ENCODE measurements at places on chromosomes 3 and 15. TPM values are rescaled to one million over a fixed set of nuclear protein-coding genes. Genes with fewer than 3 reads are reported as not detected.

- no peak for DNase-seq
Observed at GRCh38 chr3:49389297-49389696, 22.5 kb downstream of the RHOA start.

- no peak for DNase-seq
Observed at GRCh38 chr3:185724761-185725160, 100.1 kb downstream of the IGF2BP2 start.

Gene PIF1
- 23.6 TPM for total RNA-seq

GRCh38 chr3:191680989-191681597 lies 220.1 kb downstream of the PYDC2 start:
- no peak for DNase-seq

DNA sequence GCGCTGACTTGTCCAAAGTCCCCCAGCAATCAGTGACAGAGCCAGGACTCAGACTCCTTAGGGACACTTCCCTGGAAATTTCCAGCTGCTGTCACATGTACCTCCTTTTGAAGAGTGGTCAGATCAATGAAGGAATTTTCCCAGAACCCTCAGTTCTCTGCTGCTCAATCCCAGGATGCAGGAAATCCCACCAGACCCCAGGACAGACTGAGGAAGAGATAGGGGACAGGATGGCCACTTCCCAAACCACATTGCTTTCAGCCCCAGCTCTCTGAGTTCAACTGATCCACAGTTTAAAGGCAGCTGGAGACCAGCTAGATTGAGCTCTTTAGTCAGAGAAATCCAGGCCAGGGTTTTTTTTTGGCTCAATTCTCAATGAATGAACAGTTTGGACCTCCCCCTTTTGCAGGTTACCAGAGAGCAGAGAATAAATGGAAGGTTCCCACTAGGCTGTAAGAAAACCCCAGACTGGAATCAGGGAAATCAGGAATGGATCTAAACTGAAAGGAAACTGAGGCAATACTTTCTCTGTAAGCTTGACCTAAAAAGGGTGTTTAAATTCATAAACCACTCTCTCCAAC lies 1.5 kb downstream of the CYP1A1 start:
- DNase-seq = no peak

Gene ALPK3
- total RNA-seq = 0.12 TPM

GRCh38 chr15:100972975-100973350 lies 53.8 kb downstream of the LRRK1 start:
- DNase-seq = no peak

Gene TM4SF18
- total RNA-seq = not detected

GRCh38 chr3:123405936-123406510 lies 42.9 kb downstream of the ADCY5 start:
- no peak for DNase-seq

Gene FBXW12
- total RNA-seq = not detected

Gene BUB1B
- total RNA-seq = 96.1 TPM

DNA sequence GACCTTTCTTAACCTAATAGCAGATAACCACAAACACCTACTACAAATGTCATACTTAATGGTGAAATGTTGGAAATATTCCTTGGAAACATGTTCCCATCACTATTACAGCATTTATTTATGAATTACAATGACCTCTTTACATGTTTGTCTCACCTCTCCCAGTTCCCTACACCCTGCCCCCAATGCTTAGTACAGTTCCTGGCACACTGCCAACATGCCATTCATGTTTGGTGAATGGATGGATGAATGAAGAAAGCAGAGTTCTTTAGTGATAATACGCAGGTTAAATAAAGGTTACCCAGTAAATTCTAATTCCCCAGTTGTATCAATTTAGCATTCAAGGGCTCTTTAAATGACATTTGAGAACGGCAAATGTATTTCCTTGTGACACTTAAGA lies 259.9 kb upstream of the ATP11B start:
- DNase-seq = no peak

GRCh38 chr15:50996641-50997040 lies 88.2 kb downstream of the AP4E1 start:
- DNase-seq = no peak

GRCh38 chr3:42031808-42032480 lies 59.2 kb upstream of the TRAK1 start:
- no peak for DNase-seq

Gene ARGFX
- total RNA-seq = not detected

DNA sequence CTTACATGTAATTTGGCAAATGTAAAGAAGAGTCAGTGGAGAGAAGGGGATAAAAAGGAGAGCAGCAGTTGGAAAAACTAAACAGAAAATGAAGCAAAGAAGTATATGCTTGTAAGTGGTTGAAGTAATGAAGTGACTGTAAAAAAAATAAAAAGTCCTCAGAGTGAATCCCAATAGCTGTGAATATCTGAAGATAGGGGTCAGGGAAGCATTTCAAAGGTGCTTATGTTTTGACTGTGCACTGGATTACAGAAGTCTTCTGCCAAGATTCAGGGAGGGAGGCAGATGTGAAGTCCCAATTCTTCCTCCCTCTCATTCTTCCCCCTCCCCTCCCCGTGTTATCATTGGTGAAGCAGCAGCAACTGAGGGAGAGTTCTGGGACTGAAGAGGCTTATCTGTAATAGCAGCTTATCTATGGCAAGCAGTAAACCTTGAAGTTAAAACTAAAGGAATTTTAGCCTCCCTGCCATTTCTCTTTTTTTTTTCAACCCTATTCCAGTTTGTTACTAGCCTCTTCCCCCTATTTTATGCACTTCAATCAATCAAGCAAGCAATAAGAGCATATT lies 597.9 kb downstream of the IGSF11 start:
- DNase-seq = no peak

DNA sequence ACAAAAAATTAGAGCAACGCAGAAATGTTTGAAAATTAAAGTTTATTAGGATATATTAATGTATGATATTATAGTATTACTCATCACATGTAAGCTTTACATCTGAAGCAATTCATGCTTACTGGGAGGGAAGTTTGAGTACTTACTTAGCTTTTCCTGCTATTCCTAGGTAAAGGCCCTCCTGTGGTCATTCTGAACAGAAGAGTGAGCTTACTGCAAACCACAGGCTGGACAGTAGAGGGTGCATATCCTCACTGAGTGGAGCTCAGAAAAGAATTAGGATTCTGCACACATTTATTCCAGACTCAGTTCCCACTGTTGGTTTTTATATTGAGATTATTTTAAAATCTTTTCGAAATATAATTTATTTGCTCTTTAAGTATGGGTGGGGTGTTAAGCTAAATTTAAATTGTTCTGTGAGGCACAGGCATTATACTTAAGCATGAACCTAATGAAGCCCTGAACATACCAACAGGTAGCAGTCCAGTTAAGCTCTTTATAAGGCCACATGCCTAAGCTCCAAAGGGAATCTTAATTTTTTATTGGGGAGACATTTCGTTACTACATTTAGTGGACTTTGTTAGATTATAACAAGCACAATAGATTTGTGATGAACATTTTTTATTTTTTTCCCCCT lies 10.2 kb downstream of the MRPS22 start:
- DNase-seq = no peak

Gene FAM43A
- total RNA-seq = 8.5 TPM

DNA sequence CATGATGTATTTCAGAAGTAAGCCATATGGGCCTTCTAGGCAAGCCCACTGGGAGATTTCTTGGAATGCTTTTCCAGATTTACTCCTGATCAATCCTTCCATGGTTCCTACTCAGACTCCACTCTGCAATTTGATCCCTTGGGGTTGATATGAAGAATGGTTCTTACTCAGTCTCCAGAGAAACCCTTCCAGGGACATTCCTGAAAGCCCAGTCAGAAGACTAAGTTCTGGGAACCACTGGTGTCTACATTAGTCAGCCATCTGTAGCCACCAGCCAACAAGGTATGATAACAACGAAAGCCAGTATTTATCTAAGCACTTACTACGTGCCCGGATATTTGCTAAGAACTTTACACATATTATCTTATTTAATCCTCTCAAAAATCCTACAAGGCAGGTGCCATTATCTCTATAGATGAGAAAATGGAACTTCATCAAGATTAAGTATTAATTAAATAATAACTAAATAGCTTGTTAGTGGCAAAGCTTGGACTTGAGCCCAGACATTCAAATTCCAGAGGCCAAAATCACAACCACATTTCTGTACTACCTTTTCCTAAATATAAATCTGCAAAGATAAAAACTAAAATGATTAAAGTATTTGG lies 32.7 kb downstream of the ZNF385D start:
- no peak for DNase-seq

- no peak for DNase-seq
Observed at GRCh38 chr3:117355566-117355965, 646.0 kb downstream of the TUSC7 start.

GRCh38 chr3:123698813-123699212 lies 114.0 kb upstream of the HACD2 start:
- no peak for DNase-seq

Gene TRMT10C
- 43.2 TPM for total RNA-seq

Gene AQP9
- 0.26 TPM for total RNA-seq

- DNase-seq = no peak
Observed at GRCh38 chr3:129493206-129493605, 35.2 kb upstream of the RHO start.

Gene SLC9A9
- 1.3 TPM for total RNA-seq

Gene OR5K2
- total RNA-seq = not detected

GRCh38 chr3:182629521-182629920 lies 163.8 kb upstream of the ATP11B start:
- DNase-seq = no peak

DNA sequence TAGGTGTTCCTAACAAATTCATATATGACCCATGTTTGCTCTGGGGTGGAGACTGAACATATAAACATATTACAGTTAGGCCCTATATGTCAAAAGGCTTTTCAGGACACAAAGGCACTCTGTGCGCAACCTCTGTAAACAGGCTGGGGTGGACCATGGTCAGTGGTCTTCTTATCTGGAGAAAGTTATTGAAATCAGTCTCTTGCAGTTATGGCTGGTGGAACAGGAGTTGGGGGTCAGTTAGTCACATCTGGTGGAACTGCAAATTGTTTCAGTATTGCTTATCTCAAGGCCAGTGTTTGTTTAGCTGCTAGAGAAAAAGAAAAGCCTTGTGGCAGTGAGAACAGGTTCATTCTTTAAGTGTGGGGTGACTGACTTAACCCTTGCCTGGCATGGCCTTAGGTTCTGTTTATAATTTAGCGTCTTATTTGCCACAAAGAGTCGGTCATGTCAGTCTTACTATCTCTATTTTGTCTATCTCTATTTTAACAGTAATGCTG lies 5.9 kb upstream of the GP9 start:
- no peak for DNase-seq

Gene SUSD5
- not detected for total RNA-seq

Gene GATA2
- total RNA-seq = not detected

- DNase-seq = peak; percentile 90
Observed at GRCh38 chr3:141441381-141442364, 45.2 kb upstream of the RASA2 start.

DNA sequence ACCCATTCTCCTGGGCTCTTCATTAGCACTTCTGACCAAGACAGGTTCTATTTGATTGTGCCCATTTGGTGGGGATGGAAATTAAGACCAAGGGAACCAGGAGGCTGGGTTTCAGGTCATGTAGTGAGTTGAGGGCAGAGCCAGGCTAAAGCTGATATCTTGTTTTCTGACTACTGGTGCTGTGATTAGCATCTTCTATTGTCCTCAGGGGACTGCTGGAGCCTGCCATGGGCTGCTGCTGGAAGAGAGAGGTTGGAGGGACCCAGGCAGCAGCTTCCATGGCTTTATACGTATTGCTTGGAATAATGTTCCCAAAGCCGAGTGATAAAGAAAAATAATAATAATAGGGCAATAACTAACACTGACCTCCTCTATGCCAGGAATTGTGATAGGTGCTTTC lies 211.4 kb upstream of the ROPN1 start:
- no peak for DNase-seq

DNA sequence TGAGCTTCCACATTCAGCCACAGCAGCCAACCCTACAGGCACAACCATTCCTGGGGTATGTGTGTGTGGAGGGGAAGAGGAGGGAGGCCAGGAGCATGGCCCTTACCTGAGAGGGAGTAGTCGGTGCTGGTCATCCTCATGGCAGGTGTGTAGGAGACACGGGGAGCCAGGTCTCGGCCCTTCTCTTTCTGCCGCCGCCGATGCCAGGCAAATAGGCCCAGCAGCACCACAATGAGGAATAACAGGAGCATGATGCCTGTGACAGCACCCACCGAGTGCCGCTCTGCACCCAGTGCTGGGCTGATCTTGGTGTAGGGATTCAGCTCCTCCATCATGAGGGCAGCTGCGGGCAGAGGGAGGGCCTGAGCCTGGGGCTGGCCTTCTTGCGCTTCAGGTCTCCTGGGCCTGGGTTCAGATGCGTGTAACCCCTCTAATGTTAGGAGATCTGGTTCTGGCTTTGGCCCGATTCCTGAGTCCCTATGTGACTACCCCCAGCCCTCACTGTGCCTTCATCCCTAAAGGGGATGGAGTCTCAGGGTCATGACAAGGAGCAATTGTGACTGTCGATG lies 44.4 kb downstream of the RAB11A start:
- DNase-seq = no peak

GRCh38 chr3:98893740-98894139 lies 7.8 kb downstream of the DCBLD2 start:
- DNase-seq = no peak

Gene KLF13
- total RNA-seq = 145 TPM

Measured in activated CD4-positive, alpha-beta memory T cell treated with anti-CD3 and anti-CD28 coated beads for 36 hours (primary cell).